Immature natural killer cell (primary cell): ENCODE measurements at places on chromosomes 3 and 15. TPM values are rescaled to one million over a fixed set of nuclear protein-coding genes. Genes with fewer than 3 reads are reported as not detected.

DNA sequence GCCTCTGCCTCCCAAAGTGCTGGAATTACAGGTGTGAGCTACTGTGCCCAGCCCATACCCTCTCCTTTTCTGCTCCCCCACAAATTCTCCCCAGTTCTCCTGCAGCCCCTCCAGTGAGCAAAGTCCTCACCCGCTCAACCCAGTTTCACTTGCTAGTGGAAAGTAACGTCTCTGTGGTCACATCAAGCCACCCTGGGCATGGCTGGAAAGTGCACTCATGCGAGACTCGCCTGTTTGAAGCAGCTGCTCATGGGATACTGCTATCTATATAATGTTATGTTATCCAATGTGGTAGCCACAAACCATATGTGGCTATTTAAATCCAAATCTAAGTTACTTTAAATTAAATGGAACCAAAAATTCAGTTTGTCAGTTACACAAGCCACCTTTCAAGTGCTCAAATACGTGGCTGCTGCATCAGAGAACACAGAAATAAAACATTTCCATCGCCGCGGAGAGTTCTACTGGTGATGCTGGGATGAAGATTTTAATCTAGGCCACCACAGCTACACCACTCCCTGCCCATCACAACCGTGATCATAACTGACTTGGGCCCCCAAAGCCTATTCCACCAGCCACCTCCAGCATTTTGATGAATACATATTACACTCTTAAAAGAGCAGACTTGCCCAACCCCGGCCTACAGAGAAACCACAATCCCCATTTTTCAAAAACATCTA lies 119.4 kb downstream of the LIPC start:
- peaks cover 13% of the 10 kb centered on the region for H3K27me3 ChIP-seq
- DNase-seq: peak; percentile 57
- peaks cover 55% of the 10 kb centered on the region for H3K4me1 ChIP-seq
- H3K36me3 ChIP-seq: no peaks in the 10 kb centered on the region

GRCh38 chr3:4061783-4062360 lies 241.3 kb upstream of the SETMAR start:
- H3K4me1 ChIP-seq: peaks cover 14% of the 10 kb centered on the region
- H3K36me3 ChIP-seq: peaks cover 4% of the 10 kb centered on the region
- no peak overlapping the region for H3K4me3 ChIP-seq
- peak overlapping the region; percentile 45 for H3K27ac ChIP-seq
- H3K27me3 ChIP-seq: peaks cover 2% of the 10 kb centered on the region

DNA sequence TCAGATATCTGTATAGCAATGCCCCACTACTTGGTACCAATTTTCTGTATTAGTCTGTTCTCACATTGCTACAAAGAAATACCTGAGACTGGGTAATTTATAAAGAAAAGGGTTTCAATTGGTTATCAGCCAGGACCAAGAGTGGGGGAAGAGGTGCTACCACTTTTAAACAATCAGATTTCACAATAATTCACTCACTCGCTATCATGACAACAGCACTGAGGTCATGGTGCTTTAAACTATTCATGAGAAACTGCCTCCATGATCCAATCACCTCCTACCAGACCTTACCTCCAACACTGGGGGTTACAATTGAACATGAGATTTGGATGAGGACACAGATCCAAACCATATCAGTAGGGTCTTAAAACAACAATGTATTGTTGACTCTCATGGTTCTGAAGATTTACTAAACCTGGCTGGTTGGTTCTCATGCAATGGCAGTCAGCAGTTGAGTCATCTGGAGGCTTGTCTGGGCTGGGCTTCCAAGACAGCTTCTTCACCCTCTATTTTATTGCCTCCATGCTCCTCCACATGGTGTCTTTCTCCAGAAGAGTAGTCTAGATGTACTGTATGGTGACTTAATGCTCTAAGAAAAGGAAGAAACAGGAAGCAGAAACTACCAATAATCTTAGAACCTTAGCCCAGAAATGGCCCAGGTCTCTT lies 21.2 kb upstream of the TM4SF4 start:
- no peak overlapping the region for H3K4me3 ChIP-seq
- H3K27me3 ChIP-seq: peaks cover 5% of the 10 kb centered on the region
- H3K27ac ChIP-seq: no peak overlapping the region

GRCh38 chr3:109702252-109702651 lies 364.9 kb upstream of the DPPA4 start:
- H3K4me3 ChIP-seq: no peak overlapping the region
- no peak for DNase-seq
- H3K27me3 ChIP-seq: peaks cover 3% of the 10 kb centered on the region
- H3K36me3 ChIP-seq: no peaks in the 10 kb centered on the region
- no peaks in the 10 kb centered on the region for H3K4me1 ChIP-seq
- H3K27ac ChIP-seq: no peak overlapping the region

- no peak for DNase-seq
- no peak overlapping the region for H3K27ac ChIP-seq
- peaks cover 5% of the 10 kb centered on the region for H3K27me3 ChIP-seq
- H3K4me1 ChIP-seq: no peaks in the 10 kb centered on the region
Measured at GRCh38 chr3:148945116-148945515, 46.2 kb upstream of the GYG1 start.

GRCh38 chr3:170751899-170752293 lies 118.1 kb downstream of the RPL22L1 start:
- DNase-seq: no peak
- no peak overlapping the region for H3K4me3 ChIP-seq
- H3K27ac ChIP-seq: no peak overlapping the region
- H3K27me3 ChIP-seq: peaks cover 6% of the 10 kb centered on the region
- H3K4me1 ChIP-seq: no peaks in the 10 kb centered on the region

DNA sequence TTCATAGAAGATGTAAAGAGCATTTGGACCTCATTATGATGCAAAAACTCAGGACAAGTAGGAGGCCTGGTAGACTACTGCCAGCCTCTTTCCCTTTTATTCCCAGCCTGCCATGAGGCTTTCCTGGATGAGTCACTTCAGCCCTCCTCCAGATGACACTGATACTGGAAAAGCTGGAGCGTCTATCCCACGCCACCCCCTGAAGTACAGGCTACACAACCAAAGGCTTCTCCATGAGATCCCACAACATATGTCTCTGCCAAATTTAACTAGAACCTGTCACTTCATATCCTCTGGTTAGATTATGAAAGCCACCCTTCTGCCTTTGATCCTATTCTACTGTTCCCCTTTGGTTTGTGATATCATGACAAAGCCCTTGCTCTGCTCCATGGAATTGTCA lies 56.1 kb upstream of the CPNE4 start:
- H3K36me3 ChIP-seq: no peaks in the 10 kb centered on the region
- no peak overlapping the region for H3K27ac ChIP-seq
- no peaks in the 10 kb centered on the region for H3K27me3 ChIP-seq
- H3K4me1 ChIP-seq: no peaks in the 10 kb centered on the region
- no peak overlapping the region for H3K4me3 ChIP-seq

DNA sequence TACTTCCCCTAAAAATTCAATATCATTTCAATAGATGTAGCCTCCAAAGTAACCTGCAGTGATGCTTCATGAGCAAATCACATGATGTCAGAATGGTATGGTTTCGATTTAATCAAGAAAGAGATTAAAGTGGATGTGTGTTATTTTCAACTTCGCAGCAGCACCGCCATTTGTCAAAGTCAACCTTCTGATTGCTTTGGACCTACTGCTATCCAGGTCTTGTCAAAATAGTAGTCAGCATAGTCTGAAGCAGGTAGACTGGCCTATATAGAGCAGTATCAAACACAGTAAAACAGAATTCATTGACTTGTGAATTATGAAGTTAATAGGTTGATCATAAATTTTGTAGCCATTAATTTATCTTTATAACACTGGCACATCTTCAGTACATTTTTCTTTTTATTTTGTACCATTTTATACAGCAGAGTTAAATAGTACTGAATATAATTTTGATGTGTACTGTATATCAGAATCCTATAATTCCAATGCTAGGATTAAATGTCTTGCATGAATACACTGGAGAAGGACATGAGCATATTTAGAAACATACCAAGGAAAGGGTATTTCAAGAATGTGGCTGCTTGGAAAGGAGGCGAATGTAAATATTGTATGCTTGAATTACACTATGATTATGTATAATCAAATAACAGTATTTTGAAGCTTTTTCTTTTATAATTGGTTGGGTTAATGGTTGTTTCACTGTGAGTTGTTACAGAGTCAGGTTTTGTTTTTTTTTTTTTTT lies 79.6 kb downstream of the CDIN1 start:
- DNase-seq: no peak
- H3K4me1 ChIP-seq: no peaks in the 10 kb centered on the region
- no peak overlapping the region for H3K4me3 ChIP-seq
- no peaks in the 10 kb centered on the region for H3K27me3 ChIP-seq
- peaks cover 37% of the 10 kb centered on the region for H3K36me3 ChIP-seq
- no peak overlapping the region for H3K27ac ChIP-seq

DNA sequence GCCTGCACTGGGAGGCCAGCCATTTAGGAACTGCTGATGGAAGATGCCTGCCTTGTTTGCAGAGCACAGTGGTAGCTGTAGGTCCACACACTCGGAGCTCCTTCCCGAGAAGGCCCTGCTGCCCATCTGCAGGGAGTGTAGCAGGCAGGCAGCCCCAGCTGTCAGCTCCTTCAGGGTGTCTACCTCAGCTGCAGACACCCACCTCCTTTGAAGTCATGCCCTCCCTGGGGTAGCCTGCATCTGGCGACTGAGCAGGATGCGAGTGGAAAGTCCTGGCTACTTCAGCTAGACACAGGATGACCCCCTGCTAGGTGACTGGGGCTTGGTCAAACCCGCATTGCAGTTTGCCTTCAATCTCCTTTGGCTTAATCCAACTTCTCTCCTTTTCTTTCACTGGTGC lies 93.2 kb upstream of the TLE3 start:
- peaks cover 4% of the 10 kb centered on the region for H3K36me3 ChIP-seq
- DNase-seq: no peak
- H3K27me3 ChIP-seq: peaks cover 13% of the 10 kb centered on the region
- H3K4me3 ChIP-seq: no peak overlapping the region
- no peaks in the 10 kb centered on the region for H3K4me1 ChIP-seq

- no peaks in the 10 kb centered on the region for H3K27me3 ChIP-seq
- H3K27ac ChIP-seq: no peak overlapping the region
- no peak for DNase-seq
Measured at GRCh38 chr15:99631255-99631654, 65.5 kb downstream of the MEF2A start.

DNA sequence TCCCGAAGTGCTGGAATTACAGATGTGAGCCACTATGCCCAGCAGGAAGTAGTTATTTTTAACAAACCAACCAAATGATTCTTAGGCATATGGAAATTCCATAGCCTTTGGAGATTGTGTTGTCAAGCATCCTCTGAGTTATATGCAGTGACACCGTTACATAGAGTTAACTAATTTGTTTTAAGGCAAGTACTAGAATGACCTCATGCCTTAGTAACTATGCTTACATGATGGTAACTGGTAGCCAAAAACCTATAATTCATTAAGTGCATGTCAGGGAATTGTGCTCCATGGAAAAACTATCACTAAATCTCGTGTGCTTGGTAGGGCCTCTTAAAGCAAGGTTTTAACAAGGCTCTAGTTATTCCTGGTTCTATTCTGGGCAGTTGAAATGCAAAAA lies 392.8 kb downstream of the TUSC7 start:
- H3K4me3 ChIP-seq: no peak overlapping the region
- no peak for DNase-seq
- H3K4me1 ChIP-seq: no peaks in the 10 kb centered on the region
- no peaks in the 10 kb centered on the region for H3K36me3 ChIP-seq
- no peaks in the 10 kb centered on the region for H3K27me3 ChIP-seq
- H3K27ac ChIP-seq: no peak overlapping the region

DNA sequence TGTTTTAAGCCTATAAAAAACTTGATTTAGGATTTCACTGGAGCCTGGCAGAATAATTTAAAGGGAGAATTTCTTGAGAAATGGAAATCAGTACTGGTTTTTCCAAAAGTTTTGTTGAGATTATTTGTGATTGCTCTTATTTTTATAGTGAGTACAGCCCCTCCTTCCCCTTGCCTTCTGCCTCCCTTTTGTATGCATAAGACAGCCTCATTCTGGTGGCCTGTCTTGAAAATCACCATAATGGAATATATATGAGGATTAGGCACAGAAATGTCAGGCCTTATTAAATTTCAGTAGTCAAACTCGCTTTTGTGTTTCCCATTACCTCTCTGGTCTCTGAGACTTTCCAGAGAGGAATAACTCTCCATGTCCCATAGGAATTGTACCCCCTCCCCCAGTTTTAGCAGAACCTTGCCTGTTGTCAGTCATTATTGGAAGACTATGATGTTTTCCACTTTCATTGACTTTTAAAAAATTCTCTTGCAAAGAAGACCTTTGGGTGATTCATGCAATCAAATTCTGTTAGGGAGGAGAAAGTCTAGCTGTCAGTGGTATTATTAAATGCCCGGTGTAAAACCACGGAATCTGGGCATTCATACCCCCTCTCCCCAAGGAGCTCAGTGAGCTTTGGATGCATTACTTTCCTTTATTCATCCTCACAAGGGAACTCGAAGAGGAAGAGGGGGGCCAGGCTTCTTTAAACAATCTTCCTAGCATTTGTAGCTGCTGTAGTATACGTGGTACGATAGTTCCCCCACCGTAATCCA lies 171.6 kb upstream of the TSC22D2 start:
- H3K4me1 ChIP-seq: no peaks in the 10 kb centered on the region
- no peaks in the 10 kb centered on the region for H3K27me3 ChIP-seq
- no peak overlapping the region for H3K27ac ChIP-seq
- H3K36me3 ChIP-seq: no peaks in the 10 kb centered on the region

GRCh38 chr15:42507514-42507913 lies 12.1 kb downstream of the SNAP23 start:
- H3K27ac ChIP-seq: no peak overlapping the region
- H3K4me3 ChIP-seq: no peak overlapping the region
- no peaks in the 10 kb centered on the region for H3K36me3 ChIP-seq
- no peaks in the 10 kb centered on the region for H3K27me3 ChIP-seq
- H3K4me1 ChIP-seq: peaks cover 6% of the 10 kb centered on the region
- DNase-seq: no peak

DNA sequence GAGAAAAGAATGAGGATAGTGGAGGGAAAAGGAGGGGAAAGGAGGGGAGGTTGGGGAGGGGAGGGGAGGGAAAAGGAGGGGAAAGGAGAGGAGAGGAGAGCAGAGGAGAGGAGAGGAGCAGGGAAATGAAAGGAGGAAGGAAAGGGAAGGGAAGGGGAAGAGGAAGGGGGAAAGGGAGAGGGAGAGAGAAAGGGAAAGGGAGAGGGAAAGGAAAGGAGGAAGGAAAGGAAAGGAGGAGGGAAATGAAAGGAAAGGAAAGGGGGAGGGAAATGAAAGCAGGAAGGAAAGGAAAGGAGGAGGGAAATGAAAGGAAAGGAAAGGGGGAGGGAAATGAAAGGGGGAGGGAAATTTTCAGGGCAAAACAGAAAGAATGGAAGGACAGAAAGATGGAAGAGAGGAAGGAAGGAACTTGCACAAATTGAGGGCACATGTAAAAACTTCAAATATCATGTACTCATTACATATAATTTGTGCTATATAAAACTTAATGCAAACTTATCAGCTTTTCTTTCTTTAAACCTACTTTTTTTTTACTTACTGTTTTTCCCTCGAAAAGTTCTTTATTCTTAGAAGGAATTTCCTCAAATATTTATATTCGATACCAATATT lies 148.0 kb downstream of the ZBTB20 start:
- H3K27me3 ChIP-seq: no peaks in the 10 kb centered on the region
- no peak overlapping the region for H3K27ac ChIP-seq
- H3K4me1 ChIP-seq: peaks cover 9% of the 10 kb centered on the region

Gene VPS8
- 16.7 TPM for polyA plus RNA-seq

Gene ACAN
- not detected for polyA plus RNA-seq

Gene FRMD5
- 0.21 TPM for polyA plus RNA-seq

Gene TNIK
- polyA plus RNA-seq: 13.7 TPM

Gene CCDC51
- polyA plus RNA-seq: 10.2 TPM

Gene IL16
- 147 TPM for polyA plus RNA-seq

Gene PLA2G4D
- polyA plus RNA-seq: not detected

Gene CYP8B1
- not detected for polyA plus RNA-seq

Gene CAPN3
- 2.3 TPM for polyA plus RNA-seq

Gene RETNLB
- polyA plus RNA-seq: not detected

Gene CLRN1
- polyA plus RNA-seq: not detected

Gene CDHR4
- not detected for polyA plus RNA-seq
